ENCODE measurements at places on chromosomes 13 and 19.

GRCh38 chr13:91323349-91323748 is 24.1 kb upstream of the MIR17HG start:
- DNase-seq = no peak

GRCh38 chr19:4233282-4233853 is 4.0 kb downstream of the EBI3 start:
- DNase-seq = peak; percentile 72

DNA sequence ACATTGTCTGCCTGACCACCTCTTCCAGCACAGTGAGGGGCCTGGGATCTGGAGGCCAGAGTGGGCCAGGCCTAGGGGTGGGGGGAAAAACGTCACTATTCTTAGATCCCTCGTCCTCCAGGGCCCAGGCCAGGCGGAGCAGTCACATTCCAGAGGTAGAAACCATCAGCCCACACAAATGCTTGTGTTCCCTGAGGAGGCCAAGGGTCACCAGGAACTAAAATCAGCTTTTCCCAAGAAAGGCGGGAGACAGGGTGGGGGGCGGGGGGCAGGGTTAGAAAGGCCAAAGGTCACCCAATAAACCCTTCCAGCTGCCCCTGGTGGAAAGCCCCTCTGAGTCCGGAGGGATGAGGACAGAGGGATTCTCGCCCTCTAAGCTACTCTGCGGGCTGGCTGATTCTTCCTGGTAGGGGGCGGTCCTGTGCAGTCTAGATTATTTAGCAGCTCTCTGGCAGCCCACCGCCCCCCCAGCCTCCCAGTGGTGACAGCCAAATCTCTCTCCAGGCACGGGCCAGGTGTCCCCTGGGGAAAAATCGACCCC is 23.5 kb upstream of the CCL25 start:
- DNase-seq = no peak

DNA sequence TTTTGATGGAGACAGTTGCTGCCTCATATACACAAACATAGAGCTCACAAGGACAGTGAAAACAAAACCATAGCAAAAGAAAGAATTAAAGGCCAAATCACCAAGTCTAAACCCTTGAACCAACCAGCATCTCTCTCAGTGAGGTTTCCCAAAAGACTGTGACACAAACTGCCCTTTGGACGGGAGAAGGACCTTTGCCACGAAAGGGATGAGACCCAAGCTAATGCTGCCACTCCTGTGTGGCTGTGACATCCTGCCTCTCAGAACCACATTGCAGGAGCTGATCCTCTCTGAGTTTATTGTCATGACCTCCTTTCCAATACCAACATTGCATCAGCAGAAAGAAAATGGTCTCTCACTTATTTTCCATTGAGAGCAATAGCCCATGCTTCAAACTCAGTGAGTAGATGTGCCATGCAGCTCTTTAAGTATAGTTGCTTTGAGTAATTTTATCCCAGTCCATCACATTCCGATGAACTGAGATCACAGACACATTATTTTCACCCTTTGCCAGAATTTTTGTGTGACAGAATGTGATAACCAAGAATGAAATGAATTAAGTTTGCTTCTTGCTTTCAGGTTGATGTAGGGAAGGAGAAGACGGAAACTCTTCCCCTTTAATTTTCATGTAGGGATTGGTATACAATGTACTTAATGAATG is 133.5 kb upstream of the IRS2 start:
- DNase-seq = no peak

- no peak for DNase-seq
These were observed 198.2 kb downstream of the KLF12 start for GRCh38 chr13:73935991-73936390.

- peak; percentile 83 for DNase-seq
These were observed 5.5 kb downstream of the EPS8L1 start for GRCh38 chr19:55080968-55081769.

DNA sequence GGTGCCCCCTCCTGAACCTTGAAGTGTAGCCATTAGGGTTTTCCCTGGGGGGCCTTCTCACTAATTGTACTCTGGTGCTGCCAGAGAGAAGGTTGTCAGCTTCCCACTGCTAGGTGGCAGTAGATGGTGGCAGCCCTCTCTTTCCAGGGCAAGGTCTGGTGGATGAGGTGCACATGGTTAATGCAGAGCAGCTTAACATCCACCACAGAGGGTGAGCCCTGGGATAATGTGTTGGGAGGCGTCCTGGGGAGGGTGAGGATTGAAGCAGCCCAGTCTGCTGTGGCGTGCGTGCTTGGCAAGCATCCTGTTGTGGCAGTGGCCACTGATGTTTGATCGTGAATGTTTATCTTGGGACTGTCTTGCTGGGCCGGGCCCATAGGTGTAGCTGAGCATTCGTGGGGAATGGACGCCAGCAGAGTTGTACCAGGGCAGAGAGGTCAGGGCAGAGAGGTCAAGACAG is 5.8 kb downstream of the EGLN2 start:
- no peak for DNase-seq

- no peak for DNase-seq
These were observed 6.4 kb upstream of the FOXO1 start for GRCh38 chr13:40672765-40673397.

- DNase-seq = no peak
These were observed 1.3 kb downstream of the CCDC9 start for GRCh38 chr19:47257411-47258169.

GRCh38 chr19:2188708-2189385 is 25.1 kb downstream of the DOT1L start:
- DNase-seq = no peak

DNA sequence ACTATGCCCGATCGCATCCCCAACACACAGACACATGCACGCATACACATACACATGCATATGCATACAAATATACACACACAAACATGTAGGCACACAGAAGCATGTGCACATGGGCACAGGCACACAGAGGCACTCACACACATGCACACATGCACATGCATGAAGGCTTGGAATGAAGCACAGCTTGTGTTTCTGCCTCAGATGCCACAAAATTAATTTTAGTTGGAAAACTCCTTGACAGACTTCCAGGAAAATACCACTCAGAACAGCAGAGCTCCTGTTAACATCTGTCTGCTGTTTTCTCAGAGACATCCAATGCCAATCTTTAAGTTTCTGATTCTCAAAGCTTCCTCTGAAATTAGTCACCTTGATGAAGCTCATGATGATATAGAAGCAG is 532.7 kb downstream of the RFC3 start:
- DNase-seq = no peak

DNA sequence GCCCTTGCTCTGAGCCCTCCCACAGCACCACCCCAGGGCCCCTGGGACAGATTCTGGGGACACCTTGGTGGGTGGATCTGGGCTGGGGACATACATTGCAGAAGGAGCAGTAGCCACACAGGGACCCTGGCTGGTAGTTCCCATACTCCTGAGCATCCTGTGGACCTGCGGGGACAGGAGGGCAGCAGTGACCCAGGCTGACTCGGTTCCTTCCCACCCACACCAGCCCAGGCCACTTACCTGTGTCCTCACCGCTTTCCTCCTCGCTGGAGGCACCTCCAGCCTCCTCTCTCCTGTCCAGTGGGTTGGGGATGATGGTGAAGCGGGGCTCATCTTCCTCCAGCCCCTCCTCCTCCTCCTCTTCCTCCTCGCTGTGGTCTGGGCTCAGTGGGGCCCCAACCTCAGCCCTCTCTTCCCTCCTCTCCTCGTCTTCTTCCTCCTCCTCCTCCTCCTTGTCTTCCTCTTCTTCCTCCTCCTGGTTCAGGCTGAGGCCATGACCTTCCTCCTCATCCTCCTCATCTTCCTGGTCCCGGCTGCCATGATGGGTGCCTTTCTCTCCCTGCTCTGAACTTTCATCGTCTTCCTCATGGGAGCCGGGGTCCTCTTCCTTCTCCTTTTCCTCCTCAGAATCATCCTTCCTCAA is 1.9 kb downstream of the HRC start:
- DNase-seq = no peak

DNA sequence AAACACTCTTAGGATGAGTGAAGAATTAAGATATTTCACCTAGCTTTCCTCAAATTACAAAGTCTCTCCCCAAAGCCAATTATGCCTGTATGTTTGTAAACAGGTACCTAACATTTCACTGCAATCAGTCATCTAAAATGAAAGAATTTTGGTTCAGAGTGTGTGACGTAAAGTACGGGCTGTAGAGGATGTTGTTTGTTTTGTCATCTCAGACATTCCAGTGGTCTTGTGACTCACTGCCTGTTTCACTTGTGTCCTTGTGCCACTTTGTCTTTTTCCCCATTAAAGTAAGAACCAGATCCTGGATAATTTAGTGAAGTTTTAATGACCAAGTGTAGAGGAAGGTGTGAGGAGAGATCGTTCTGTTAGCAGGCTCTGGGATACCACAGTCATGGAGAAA is 28.6 kb upstream of the EID2 start:
- DNase-seq = no peak

DNA sequence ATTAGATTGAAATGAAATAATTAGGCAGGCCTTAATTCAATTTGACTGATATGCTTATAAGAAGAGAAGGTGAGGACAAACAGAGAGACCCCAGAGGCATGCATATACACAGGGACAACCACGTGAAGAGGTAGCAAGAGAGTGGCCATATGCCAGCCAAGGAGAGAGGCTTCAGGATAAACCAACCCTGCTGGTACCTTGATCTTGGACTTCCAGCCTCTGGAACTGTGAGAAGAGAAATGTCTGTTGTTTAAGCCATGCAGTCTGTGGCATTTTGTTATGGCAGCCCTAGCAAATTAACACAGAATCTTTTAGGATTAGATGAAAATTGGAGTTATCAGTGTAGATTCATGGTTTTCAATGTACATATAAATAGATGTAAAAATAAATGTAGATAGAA is 120.1 kb downstream of the KCTD15 start:
- no peak for DNase-seq

- no peak for DNase-seq
These were observed 619.2 kb upstream of the SGCG start for GRCh38 chr13:22561581-22561980.

DNA sequence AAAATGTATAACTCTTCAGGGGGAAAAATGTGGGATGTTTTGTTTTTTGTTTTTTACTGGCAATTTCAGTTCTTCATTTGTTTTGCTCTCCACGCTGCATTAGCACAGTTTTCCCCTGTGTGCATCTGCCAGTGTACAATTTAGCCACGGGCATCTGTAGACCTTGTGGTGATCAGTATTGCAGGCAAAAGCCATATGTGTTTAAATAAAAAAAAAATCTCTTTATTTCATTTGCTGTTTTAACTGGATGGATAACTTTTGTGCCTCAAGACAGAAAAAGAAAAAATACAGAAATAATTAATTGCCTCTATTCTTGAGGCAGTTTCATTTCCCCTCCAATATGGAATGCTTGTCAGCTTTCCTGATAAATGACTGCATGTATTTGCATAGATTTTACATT is 7.9 kb upstream of the MAB21L1 start:
- no peak for DNase-seq

DNA sequence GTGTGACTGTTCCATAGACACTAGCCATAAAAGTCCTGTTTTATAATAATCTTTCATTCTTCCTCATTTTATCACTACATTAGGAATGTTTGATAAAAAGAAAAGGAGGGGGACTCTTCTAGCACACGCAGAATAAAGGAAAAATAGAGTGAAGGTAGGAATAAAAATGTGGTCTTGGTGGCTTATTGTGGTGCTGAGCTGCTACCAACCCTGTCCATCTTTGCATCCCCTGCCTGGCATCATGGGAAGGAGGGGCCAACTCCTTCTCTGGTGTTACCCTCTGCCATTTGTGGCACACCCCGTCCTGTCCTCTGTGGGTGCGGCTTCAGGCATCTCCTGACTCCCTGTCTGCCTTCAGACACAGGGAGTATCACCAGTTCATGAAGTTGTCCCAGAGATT is 104.9 kb upstream of the ZNF536 start:
- no peak for DNase-seq

GRCh38 chr13:43020794-43021193 is 2.6 kb upstream of the DNAJC15 start:
- no peak for DNase-seq

- DNase-seq = no peak
These were observed 63.5 kb downstream of the TSHZ3 start for GRCh38 chr19:31285744-31286143.

- DNase-seq = no peak
These were observed 215.1 kb downstream of the DNAJC15 start for GRCh38 chr13:43238341-43239083.

DNA sequence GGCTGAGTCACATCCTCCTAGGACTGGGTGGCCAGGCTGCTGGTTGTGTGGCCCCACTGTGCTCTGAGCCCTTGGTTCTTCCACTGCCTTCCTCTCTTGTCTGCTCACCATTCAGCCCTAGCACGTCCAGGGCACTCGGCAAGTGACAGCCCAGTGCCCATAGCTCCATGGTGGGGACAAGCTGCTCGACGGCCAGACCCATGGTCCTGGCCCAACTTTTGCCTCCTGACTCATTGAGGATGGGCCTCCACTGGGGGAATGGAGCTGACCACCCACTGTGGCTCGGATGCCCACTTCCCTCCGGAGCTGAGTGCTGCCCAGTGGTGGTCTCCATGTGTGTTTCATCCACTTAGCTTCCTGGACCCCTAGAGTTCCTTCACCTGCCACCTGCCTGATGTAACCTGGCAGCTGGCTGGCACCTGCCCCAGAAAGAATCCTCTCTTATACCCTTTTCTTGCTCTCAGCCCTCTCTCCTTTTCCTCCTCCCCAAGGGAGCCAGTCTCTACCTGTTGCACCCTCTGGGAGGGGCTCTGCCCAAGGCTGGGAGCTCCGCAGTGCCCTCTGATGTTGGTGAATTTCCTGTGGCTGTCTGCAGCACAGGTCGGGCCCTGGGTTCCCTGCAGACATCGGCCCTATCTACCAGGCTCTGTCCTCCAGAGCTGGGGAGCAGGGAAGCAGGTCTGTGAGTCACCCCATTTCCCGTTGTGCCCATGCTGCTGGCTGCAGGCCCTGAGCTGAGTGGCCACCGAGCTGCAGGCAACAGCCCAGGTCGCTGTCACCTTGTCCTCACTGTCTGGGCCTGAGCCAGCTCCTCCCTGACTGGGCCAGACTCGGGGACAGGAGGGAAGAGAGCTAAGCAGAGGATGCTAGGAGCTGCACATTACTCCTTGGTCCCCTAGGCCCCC is 7.4 kb downstream of the CHST8 start:
- DNase-seq = no peak

DNA sequence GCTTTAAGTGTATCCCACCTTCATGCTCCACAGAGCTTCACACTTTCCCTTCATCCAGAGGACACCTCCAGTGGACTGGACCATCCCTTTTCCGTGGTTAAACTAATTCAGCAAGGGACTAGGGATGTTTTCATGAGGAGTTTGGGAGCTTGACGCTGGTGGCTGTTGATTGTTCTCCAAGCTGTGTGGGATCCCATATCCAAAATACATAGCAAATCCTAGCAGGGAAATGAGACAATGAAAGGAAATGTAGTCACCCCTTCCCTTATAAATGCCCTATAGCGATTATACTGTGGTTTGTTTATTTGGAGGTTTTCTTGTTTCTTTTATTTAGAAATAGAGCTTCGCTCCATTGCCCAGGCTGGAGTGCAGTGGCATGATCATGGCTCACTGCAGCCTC is 31.6 kb upstream of the DPRX start:
- DNase-seq = no peak

DNA sequence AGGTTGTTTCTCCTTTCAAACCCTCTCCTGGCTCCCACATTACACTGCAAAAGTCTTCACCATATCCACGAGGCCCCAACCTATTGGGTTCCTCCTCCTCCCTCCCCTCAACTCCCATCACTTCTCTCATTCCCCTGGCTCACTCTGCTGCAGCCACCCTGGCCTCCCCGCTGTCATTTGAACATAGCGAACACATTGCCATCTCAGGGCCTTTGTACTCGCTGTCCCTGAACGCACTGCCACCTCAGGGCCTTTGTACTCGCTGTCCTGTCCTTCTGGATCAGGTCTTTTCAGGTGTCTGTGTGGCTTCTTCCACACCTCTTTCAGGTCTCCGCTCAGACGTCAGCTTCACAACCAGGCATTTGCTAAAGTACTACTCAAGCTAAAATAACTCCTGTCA is 1.7 kb downstream of the CCDC61 start:
- DNase-seq = no peak

- DNase-seq = no peak
These were observed 190.5 kb upstream of the SOX21 start for GRCh38 chr13:94902722-94903407.
